ENCODE measurements at places on chromosomes 11 and 22.

GRCh38 chr11:27847496-27847895 is 147.2 kb upstream of the BDNF start:
- no peak for DNase-seq

GRCh38 chr11:17371614-17372013 is 16.8 kb downstream of the KCNJ11 start:
- no peak for DNase-seq

GRCh38 chr22:46504584-46504983 is 32.8 kb downstream of the CELSR1 start:
- no peak for DNase-seq

GRCh38 chr11:3954448-3955298 is 99.2 kb downstream of the STIM1 start:
- no peak for DNase-seq

GRCh38 chr11:21567645-21568290 is 625.1 kb upstream of the ANO5 start:
- DNase-seq: no peak

GRCh38 chr22:45867906-45868555 is 108.9 kb downstream of the WNT7B start:
- no peak for DNase-seq

DNA sequence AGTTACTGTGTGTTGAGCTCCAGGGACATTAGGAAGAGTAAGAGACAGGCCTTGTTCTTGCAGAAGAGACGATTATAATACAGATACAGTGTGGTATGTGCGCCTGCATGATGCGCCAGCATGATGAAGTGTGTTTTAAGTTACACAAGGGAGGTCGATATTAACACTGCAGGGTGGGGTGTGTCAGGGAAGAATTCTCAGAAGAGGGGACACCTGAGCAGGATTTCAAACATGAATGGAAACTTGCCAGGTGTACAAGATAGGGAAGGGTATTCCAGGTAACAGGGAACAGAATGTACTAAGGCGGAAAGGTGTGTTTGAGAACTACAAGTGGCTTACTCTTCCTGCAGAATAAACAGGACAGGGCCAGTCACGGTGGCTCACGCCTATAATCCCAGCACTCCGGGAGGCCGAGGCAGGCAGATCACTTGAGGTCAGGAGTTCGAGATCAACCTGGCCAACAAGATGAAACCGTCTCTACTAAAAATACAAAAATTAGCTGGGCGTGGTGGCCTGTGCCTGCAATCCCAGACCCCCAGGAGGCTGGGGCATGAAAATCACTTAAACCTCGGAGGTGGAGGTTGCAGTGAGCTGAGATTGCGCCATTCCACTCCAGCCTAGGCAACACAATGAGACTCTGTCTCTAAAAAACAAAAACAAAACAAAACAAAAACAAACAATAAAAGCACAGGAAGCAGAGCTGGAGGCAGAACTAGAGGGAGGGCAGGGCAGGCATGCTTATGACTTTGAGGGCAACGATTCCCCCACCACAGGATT is 59.0 kb downstream of the SYN3 start:
- no peak for DNase-seq

- no peak for DNase-seq
Observed at GRCh38 chr11:66739983-66740382, 11.0 kb upstream of the SPTBN2 start.

DNA sequence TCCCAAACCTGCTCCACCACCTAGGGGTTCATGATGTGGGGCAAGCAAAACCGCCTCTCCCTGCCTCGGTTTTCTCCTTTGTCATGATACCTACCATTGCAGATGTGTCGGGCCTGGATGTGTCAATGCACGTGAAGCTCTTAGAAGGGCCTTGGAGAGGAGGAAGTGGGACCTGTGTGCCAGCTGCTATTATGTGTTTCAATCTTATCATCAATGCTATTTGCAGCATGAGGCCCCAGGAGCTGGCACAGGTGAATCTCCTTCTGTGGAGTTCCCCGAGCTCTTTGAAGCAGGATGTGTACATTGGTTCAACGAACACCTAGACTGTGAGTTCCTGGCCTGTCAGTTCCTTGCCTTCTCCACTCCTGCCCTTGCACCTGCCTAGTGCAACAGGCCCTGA is 331.6 kb downstream of the CTTN start:
- DNase-seq: no peak

GRCh38 chr22:23276656-23277582 is 96.6 kb downstream of the BCR start:
- no peak for DNase-seq

- DNase-seq: no peak
Observed at GRCh38 chr11:37282367-37282766, 684.3 kb upstream of the RAG2 start.

GRCh38 chr11:34706709-34707461 is 86.0 kb downstream of the EHF start:
- no peak for DNase-seq

- no peak for DNase-seq
Observed at GRCh38 chr22:48829908-48830307, 997.8 kb downstream of the BRD1 start.

DNA sequence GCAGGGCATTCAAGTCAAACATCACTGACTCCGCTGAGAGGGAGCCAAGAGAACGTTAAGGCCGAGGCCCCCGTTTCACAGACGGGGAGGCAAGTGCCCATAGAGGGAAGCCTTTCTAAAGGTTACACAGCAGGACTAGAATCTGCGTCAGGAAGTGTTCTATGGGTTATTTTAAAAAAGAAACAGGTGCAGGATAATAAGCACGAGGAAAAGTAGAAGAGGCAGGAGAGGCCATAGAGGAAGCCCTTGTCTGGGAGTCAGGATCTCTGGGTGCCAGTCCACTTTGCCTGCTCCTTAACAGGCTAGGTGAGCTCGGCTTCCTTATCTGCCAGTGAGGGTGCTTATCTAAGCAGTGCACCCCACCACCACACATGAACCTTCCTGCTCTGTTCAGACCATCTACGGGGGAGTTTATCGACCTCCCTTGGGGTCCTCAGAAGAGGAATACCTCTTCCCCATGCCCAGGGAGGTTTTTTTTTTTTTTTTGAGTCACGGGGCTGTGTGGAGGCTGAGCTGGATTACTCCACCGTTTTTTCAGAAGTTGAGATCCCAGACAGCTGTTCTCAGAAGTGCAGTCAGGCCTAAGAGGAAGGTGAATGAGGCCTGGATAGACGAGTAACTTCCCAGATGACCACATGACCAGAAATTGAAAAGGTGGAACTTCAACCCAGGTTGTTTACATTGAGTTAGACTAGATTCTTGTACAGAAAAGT is 1.2 kb upstream of the FCHSD2 start:
- DNase-seq: no peak

DNA sequence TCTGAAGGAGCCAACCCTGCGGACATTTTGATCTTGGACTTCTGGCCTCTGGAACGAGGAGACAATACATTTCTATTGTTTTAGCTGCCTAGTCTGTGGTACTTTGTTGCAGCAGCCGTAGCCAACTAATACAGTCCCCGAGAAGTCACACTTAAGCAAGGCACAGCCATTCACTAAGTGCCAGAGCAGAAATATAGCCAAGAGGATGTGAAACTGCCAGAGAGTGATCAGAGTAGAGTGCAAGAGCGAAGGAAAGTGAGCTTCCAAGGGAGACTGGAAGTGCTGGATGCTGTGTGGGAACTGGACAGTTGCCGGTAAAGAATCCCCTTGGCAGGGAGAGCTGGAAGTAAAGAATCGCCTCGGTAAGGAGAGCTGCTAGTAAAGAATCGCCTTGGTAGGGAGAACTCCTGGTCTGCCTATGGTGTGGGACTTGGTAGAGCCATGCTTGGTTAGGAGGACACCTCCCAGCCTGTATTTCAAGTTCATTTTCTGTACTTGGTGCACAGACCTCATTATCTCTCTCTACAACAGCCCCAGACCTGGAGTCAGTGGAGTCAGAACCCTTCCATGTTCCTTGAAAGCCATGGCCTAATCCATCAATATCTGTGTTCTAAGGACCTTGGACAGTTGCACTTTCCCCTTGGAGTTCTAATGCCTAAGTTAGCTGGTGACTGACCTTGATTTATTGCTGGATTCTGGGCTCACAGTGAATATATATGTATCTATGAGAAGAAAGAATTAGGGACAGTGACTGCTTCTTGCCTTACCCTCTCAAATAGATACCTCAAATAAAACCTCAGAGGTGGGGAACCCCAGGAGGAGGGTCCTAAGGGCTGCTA is 162.1 kb downstream of the LDLRAD3 start:
- DNase-seq: no peak

- no peak for DNase-seq
Observed at GRCh38 chr22:38455076-38455529, at the start of gene KCNJ4. KCNJ4 (minus strand) TSS chr22:38455199; CDS start chr22:38428132, 27,067 bp downstream.

- DNase-seq: no peak
Observed at GRCh38 chr11:2531987-2532703, 87.3 kb downstream of the KCNQ1 start.

GRCh38 chr11:69375316-69376154 is 81.6 kb downstream of the MYEOV start:
- DNase-seq: no peak

GRCh38 chr11:135069890-135070289 is 657.8 kb upstream of the B3GAT1 start:
- DNase-seq: no peak

DNA sequence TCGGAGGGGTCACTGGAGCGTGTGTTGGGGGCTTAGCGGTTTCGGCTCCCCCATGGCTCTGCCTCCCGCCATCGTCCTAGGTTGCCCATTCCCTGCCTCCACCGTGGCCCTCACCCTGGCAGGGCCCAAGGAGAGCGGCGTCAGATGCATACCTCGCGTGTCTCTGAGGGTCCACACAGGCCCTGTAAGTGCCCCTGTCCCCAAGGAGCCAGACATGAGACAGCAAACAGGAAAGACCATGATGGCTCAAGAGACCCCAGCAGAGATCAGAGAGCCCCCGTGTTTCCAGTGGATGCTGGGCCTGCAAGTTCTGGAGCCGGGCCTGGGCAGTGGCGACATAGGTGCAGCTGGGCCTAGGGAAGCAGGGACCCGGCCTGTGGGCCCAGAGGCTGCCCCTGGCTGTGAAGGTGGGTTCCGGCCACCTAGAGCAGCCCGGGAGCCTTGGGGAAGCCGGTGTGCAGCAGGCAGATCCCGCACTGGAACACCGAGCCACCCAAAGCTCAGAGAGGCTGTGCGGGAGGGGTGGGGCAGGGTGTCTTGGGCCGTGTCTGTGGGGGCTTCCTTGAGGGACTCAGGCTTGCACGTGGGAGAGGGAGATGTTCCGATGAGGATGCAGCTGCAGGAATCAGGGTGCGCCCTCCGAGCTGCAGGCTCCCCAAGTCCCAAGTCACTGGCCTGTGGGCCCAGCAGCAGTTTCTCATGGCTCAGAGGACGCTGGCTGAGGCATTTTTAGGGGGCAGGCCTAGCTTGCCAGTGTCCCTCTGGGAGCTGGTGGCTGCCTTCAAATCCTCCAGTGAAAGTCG is 126.4 kb downstream of the KCNQ1OT1 start:
- no peak for DNase-seq

DNA sequence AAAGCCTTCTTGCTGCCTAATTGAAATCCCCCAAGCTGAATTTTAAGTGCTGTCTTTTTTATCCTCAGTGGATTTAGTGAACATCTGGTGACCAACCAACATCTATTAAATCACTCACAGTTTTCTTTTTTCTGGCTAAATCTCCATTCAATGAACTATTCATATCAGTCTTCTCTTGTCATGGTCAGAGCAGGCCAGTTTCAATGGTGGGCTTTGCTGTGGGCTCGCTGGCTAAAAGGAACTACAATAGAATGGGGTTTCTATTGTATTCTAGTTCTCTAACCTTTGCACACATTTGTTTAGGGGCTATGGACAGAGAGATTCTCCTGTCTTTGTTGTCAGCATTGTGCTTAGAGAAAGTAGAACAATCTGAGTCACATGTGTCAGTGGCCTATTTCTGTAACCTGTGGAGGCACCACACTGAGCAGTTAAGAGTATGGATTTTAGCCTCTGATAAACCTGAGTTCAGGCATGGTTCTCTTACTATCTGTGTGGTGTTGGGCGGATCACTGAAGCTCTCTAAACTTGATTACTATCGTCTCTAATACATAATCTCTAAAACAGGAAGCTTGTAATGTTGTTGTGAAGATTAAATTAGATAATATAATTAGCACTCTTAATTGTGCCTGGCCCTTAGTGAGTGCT is 94.2 kb upstream of the CADM1 start:
- DNase-seq: no peak

DNA sequence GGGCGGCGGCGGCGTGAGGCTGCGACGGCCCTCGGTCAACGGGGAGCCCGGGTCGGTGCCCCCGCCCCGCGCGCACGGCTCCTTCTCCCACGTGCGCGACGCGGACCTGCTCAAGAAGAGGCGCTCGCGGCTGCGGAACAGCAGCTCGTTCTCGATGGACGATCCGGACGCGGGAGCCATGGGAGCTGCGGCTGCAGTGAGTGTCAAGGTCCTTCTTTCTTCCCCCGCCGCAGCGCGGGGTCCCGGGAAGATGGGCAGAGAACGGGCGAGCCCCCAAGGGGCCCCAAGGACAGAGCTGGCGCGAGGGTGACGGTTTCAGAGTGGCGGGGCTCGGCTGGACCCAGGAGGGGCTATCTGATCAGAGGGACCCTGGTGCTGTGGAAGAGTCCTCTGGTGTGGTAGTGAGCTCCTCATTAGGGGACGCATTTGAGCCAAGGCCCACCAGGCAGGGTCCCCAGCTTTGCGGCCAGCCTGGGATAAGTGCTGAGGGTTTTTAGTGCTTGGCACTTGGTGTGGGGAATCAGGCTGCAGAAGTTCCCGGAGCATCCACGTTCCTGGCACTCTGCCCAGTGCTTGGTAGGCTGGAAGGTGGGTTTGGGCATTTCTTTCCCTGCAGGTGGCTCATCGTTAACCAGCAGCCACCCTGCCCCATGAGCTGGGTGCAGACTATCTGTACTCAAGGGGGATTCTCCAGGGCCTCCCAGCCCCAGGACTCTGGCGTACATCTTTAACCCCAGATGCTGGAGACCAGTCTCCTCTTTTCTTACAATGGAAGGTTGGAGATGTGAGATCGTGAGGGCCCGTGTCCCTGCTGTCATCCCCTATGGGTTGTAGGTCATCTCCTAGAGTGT is 9.8 kb downstream of the EHBP1L1 start:
- no peak for DNase-seq

- DNase-seq: no peak
Observed at GRCh38 chr22:35132568-35132967, 66.6 kb downstream of the ISX start.

GRCh38 chr11:64136765-64137441 is 29.0 kb downstream of the MACROD1 start:
- no peak for DNase-seq

- no peak for DNase-seq
Observed at GRCh38 chr11:106077609-106078455, at the start of gene AASDHPPT. AASDHPPT (plus strand) TSS chr11:106077662; CDS start chr11:106077711, 49 bp downstream.

DNA sequence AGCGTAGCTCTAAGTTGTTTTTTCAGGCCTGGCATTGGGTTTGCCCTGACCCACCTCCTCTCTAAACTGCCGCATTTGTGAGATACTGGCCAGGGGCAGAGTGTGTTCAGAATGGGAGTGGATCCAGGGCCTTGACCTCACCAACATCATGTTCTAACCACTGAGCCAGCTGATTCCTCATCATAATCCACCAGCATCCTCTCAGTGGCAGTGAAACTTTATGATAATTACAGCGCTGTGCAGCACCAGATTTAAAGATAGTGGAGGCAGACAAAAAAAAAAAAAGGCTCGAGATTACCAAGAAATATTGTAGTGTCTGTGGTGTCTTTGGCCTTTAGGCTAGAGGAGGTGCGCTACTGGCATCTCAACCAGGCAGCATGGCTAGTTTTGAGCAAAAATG is 53.0 kb downstream of the KREMEN1 start:
- DNase-seq: no peak

- no peak for DNase-seq
Observed at GRCh38 chr11:86138958-86139357, 70.1 kb upstream of the PICALM start.

GRCh38 chr11:9656864-9657263 is 7.0 kb upstream of the SWAP70 start:
- DNase-seq: no peak

Measured in stimulated activated effector memory CD8-positive, alpha-beta T cell treated with anti-CD3 and anti-CD28 coated beads, Interleukin-12 subunit alpha, Interleukin-12 subunit beta, amount 100 ng/mL, for 72 hours (primary cell).